ENCODE measurements at places on chromosomes 13 and 19.

- DNase-seq = no peak
Observed at GRCh38 chr19:27751044-27751391, 1461.9 kb downstream of the UQCRFS1 start.

DNA sequence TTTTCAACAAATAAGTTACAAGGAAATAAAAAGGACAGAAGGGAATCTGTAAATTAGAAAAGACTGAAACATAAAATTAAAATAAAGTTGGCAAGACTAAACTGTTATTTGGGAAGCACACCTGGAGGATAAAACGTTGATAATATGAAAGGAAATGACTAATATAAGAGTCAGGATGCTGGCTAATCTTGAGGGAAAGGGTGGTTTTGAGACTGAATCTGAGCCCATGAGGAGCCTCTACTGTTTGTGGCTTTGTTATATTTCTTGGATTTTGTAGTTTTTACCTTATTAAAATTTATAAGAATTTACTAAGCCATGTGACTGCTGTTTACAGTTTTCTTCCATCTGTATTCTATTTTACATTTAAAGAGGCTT lies 718.0 kb upstream of the SPRY2 start:
- no peak for DNase-seq

GRCh38 chr13:50598338-50598737 lies 245.2 kb downstream of the DLEU7 start:
- no peak for DNase-seq

- no peak for DNase-seq
Observed at GRCh38 chr19:9871626-9872338, 36.7 kb downstream of the PIN1 start.

DNA sequence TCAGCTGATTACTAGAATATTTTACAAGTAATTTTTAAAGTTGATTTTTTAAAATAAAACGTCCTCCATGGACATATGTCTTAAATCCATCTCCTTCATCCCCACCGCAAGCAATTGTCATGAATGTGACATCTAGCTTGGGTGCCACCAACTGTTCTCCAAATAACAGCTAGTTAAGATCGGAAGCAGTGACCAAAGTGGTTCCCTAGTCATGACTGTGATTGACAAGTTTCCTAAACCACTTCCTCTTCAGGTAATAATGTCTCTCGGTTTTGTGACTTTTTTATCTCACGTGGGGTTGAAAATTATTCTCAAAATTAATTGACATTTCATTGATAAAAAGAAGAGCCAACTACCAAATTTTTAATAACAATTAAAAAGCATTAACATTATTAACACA lies 135.3 kb upstream of the MIR17HG start:
- DNase-seq = no peak

DNA sequence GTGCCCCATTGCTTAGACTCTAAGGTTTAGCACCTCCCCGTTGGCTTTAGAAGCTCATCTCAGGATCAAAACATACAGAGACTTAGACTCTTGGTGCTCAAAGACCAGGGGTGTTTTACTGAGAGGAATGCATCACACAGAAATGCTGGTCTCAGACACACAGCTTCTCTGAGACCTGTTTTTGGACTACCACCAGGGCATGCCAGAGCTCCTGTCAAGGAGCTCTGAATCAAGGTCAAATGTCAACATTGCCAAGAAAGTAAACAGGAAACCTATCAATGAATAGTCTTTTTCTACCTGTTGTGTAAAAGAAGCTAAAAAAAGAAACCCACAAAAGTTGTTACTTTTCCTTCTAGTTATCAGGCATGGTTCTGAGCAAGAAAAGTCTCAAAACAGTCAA lies 149.2 kb downstream of the COL4A1 start:
- no peak for DNase-seq

DNA sequence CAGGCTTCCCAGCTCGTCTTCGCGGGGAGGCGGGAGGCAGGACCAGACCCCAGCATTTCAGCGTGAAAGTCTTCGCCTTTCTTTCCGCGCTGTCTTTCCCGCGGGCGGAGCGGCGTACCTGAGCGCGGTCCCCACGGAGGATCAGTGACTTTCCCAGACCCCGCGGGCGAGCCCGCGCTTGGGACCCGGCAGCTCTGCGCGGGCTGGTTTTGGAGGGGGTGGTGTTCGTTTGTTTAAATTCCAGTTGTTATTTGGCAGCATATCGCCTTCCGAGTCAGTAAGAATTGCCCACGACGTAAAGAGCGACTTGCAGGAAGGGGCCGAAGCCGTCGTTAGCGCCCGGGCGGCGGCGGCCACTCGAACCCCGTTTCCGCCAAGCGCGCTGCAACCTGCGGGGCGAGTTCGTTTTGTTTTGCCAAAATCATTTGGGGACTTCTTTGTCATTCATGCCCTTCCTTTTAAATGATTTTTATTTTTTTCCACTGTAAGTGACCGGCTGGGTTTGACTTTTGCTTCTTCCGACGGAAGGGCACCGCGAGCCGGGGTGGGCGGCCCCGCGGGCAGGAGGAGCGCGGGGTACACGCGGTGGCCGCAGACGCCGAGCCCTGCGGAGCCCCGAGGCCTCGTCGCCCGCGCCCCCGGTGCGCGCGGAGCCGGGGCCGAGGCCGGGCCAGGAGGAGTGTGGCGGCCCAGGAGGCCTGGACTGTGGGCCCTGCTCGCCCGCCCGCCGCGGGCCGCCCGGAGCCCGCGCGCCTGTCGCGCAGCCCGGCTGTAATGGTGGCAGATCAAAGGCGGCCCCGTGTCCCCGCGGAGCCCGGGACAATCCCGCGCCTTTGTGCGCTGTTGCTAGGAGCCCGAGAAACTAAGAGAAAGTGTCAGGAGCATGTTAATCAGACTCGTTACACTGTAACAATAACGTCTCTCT lies 75.9 kb downstream of the ZIC5 start:
- DNase-seq = no peak

GRCh38 chr19:28586474-28586873 lies 626.5 kb downstream of the UQCRFS1 start:
- no peak for DNase-seq
